ENCODE measurements at places on chromosomes 7 and 10.

DNA sequence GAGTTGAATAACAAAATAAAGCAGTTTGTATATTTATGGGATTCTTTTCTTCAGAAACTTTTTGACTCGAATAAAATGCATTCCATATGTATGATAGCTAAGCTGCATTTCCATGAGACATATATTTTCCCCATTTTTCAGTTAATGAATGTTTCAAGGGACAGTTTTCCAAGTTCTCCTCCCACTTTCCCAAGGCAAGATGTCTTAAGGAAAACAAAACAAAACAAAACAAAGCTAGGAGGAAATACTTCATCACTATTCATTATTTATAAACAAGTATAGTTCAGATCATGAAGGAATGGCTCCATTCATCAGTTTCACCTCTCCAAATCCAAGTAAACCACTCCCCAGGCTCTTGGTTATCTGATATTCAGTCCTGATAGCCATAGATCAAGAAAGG lies 261.0 kb downstream of the WDR11 start:
- no peak for DNase-seq

DNA sequence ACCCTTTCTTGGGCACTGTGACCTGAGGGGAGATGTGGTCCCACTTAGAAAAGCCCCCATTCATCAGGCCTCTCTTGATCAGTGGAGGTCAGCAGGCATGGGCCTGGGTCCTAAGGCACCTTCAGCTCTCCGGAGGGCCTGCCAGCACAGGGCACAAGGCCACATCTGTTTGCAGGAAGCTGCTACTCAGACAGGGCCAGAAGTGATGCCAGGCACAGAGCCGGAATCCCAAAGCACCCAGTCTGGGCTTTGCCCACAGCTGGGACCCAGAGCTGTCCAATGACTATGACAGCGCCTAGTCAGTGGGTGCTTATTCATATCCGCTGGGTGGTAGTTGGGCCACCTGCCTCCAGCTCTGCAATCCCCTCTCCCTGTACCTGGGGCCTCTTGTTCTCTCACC lies 63.2 kb upstream of the ELN start:
- no peak for DNase-seq

DNA sequence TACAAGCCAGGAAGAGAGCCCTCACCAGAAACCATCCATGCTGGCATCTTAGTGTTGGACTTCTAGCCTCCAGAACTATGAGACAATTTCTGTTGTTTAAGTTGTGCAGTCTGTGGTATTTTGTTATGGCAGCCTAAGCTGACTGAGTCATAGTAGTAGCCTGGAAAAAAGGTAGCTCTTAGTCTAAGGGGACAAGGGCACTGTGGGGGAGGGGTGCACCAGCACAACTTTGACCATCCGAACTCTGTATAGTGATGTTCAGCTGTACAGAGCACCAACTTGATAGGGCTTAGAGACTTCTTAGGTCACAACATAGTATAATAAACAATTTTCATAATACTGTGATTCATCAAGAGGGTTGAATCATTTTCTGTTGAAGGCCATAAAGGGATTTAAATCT lies 14.3 kb downstream of the EIF4EBP2 start:
- no peak for DNase-seq

DNA sequence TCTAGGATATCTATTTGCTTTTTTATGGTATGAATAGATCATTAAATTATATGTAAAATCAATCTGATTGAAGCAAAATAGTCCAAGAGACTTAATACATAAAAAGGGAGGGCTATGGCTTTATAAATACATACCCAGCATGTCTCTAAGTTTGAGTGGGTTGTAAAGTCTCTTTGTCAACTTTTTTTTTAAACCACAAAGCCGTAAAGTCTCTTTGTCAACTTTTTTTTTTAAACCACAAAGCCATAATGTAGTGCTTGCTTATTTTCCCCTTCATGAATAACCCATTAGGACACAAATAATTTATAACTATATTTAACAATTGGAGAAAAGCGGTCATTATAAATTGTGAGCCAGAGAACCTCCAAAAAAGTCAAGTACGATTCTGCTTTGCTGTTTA lies 5.7 kb downstream of the HECTD2 start:
- no peak for DNase-seq
